ENCODE measurements at places on chromosomes 7 and 10.

DNA sequence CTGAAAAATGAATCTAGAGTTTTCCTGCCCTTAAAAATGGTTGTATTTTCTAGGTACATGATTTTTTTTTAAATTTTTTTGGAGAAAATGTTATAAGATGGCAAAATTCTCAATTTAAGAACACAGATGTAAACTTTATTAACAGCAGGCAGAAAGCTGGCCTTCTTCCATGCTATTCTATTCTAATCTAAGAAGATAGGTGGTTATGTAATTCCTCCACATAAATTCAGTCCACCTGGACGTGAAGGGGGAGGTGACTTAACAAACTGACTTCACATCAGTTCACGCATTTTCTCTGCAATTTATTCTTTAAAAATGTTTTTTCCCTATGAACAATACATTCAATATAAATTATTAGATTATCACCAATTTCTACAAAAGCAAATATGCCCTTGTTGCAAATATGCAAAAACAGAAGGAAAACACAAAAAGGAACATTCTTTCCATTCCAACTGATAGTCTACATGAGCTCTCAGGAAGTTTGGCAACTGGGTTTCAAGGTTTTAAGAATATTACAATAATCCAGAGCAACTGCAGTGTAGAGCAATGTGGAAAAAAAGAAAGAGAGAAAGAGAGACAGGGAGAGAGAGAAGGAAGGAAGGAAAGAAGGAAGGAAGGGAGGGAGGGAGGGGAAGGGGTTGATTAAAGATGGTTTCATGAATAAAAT is 76.8 kb downstream of the HIBADH start:
- no peak for DNase-seq

DNA sequence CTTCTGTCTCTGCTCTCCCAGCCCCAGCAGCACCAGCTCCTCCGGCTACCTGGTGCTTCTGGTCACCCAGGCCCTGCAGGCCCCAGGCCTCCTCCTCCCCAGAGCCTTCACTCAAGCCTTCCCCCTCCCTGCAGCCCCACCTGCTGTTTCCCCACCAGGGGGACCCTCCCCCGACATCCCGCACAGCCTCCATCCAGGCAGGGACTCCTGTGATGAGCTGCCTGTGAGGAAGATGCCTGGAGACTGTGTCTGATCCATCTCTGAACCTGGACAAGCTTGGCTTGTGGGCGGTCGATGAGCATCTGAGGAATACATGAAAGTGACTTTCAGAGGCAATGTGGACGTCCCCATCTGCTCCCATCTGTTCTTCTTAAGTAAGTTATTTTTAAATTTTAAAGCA is 45.0 kb downstream of the RAMP3 start:
- DNase-seq: no peak

DNA sequence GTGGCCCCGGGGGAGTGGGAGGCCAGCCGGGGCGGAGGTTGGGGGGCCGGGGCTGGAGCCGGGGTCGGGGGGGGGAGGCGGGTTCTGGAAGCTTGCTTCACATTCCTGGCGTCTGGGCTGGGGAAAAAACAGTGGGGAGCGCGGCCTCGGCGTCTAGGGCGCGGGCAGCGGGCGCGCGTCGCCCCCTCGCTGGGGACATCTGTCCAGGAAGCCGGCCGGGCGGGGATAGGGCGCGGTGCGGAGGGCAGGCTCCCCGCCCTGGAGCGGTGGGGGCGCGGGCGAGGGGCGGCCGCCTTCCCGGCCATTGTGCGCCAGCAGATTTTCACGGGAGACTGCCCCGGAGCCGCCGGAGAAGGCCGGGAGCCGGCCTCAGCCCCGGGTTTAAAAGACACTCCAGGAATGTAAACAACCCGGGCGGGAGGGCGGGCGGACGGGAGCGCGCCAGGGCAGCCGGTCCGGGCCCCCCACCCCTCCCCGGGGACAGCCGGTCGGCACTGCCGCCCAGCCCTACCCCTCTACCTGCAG is 1.4 kb downstream of the ZMIZ1 start:
- DNase-seq: peak; percentile 57

GRCh38 chr7:139387594-139387993 is 27.9 kb downstream of the LUC7L2 start:
- no peak for DNase-seq

- DNase-seq: no peak
These were observed 124.9 kb downstream of the CLEC2L start for GRCh38 chr7:139648391-139648861.

DNA sequence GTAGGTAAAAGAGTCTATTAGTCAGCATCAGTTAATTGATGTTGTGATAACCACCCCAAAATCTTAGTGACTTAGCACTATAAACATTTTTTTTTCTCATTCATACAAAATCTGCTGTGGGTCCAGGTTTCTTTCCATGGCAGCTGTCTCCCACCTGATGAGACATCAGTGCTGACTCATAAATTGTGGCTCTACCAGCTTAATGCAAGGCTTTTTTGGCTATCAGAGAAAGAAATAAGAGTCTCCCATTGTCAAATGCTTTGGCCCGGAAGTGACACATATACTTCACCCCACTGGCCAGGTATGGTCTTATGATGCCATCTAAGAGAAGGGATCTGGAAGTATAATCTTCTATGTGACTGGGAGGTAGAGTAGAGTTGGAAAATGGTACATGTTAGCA is 14.5 kb downstream of the DNAJB9 start:
- DNase-seq: no peak

GRCh38 chr10:14010101-14010558 is 320.6 kb downstream of the FRMD4A start:
- no peak for DNase-seq
